GDM1 (cell line): ENCODE measurements at places on chromosomes 1 and 21.
A peak's percentile ranks its signal among the peaks of the same experiment; 100 is the strongest.

- no peak for DNase-seq
Measured at GRCh38 chr21:32309906-32310460, 11.3 kb downstream of the MRAP start.

DNA sequence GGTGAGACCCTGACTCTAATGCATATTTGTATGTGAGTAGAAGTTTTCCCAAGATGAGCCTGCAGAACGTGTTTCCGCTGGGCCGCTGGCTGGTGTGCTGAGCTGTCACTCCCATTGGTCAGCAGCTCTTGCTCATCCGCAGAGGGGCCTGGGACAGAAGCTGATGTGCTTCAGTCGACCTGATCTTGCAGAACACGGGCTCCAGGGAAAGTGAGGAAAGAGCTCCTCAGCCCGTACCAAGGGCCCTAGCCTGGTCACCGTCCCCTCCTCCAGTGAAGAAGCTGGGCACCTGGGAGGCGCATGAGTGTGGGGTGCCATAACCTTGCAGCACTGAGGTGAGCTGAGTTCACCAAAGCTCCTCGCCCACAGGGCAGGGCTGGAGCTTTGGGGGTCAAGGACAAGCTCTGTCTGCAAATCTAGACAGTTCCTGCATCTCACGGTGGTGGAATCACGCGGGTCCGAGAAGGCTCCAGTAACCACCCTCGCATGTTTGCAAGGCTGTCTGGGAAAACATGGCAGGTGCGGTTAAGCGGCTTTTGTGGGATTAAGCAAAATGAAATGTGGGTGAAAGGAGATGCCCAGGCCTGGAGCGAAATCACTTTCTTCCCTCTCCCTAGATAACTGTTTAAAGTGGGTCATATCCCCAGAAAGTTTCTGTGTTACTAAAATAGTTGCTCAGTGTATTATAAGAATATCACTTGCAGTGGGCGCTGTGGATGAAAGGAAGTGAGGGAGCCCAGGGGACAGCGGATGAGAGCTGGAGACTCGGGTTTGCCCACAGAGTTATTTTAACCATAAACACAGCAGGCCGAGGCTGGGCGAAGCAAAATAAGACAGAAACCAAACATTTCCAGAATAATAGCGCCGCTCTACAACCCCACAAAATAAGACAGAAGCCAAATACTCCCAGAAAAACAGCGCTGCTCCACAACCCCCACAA is 33.1 kb upstream of the LRRC3 start:
- no peak for DNase-seq

DNA sequence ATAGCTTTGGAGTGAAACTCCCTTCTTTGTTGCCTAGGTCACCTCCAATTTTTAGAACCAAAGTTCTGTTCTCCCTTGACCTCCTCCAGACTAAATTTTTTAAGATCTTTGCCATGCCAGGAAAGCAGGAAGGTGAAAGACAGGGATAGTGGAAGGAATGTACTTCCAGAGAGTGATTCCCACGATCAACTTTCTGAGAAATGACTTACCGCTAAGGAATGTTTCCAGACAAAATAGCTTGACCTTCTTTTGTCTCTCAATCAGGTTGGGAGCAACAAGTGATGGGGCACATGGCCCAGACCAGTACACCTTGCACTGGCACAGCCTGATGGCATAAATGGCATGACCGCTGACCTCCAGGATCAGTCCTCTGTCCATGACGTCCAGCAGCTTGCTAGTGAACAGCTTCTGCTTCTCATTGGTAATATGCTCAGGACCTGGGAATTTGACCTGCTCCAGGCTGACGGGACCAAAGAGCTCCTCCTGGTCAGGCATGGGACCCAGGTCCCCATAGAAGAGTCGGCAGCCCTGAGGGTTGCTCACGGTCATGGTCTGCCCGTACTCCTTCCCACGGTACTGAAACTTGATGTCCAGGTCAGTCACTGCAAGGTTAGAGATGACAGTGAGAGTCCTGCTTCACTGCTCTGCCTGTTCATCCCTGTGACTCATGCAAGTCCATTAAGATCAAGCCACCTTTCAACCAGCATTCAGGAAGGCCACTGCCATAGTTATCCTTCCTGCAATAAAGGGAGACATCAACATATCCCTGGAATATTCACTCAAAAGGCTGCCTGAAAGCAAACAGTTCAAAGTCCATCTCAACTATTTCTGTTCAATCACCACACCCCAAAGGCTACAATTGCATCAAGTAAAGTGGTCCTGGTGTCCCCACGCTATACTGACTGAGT is 6.2 kb upstream of the C1orf74 start:
- DNase-seq = no peak

DNA sequence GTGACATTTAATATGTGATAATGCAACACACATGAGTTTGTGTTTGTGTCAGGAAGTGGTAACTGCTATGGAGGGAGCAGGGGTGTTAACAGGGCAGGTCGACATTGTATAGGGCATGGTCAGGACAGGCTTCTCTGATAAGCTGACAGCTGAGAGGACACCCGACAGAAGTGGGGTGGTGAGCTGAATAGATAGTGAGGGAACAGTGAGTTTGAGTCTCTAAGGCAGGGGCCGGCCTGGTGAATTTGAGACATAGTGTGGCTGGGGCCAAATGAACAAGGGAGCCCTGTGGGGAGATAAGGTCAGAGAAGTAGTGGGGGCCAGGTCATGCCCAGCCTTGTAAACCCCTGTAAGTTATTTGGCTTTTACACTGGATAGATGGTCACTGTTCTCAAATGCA is 217.4 kb upstream of the KIAA0040 start:
- no peak for DNase-seq

DNA sequence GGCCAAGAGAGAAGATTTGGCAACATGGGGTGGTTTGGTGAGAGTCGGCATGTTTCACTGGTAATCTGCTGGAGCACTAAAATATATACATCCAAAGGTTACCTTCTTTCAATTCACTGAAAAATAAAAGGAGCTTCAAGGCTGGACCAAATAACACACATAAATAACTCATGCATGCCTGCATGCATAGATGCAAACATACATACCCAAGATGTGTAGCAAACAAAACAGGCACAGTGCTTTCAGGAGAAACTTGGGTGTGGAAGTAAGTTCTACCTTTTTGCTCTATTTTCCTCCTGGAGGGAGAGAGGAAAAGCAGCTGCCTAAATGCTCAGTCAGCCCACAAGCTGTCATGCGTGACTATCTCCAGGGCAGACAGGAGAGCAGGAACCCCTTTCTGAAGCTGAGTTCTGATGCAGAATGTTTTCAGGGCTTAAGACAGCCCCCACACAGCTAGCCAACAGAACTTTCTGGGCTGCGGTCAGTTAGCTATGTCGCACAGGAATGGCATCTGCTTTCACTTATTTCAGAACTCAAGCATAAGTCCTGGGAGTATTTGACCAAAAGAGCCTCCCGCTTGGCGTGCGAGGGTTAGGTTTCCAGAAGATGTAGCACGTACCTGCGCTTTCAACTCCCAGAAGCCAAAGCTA is 166.2 kb downstream of the TOMM20 start:
- peak; percentile 77 for DNase-seq

DNA sequence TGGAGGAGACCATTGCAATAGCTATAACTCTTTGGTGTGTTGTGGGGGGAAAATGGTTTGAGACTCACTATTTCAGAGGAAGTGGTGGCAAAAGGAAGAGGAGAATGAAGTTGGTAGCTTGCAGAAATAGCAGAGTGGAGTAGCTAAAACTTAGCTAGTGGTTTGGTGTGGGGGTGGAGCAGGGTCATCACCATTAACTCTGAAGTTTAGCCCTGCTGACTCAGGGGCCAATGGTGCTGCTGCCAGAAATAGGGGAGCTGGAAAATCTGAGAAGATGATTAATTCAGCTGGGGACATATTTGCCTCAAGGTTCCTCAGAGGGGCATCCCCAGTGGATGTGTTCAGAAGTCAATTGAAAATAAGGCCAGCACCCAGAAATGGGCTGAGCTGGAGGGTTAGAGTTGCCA is 65.4 kb downstream of the RUNX1 start:
- DNase-seq = peak; percentile 64

DNA sequence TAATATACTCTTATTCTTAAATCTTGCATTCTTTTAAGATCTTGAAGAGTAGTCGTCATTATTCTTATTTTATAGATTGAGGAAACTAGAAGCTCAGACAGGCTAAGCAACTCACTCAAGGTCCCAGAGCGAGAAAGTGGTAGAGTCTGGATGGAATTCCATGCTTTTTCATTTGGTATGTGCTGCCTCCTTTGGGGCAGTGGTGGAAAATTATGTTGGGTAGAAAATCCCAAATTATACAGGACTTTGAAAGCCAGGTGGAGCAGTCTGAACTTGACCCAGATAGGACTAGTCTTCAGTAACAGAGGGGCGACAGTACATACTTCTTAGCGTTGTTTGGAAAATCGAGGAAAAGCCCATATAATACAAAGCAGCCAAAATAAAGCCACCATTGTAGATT is 205.6 kb downstream of the ATG4C start:
- DNase-seq = no peak

GRCh38 chr1:162210196-162210595 is 140.7 kb downstream of the NOS1AP start:
- DNase-seq = no peak

DNA sequence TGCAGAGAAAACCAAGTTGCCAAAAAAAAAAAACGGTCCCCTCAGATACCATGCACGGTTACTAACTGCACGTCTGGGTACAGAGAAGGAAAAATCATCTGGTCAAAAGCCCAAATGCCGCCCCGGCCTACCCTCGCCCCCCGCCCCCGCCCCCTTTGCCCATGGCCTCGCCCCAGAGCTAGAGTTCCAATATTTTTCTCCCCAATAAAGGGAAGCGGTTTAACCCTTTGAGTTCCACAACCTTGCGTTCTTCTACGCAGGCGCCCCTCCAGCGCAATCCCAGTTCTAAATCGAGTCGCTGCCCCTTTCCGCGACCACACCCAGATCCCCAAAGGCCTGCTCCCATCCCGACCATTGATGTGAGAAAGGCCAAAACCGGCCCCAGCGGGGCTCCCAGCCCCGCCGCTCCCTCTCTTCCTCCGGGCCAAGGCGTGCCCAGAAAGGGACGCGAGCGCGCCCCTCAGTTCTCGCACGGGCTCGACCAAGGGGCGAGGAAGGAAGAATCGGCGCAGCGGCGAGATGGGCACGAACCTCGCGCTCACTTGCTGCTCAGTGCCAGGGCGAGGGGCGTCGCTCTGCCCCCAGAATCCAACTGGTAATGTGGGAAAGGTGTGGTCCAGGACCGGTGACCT is 797 bp downstream of the WDR47 start:
- DNase-seq = no peak

DNA sequence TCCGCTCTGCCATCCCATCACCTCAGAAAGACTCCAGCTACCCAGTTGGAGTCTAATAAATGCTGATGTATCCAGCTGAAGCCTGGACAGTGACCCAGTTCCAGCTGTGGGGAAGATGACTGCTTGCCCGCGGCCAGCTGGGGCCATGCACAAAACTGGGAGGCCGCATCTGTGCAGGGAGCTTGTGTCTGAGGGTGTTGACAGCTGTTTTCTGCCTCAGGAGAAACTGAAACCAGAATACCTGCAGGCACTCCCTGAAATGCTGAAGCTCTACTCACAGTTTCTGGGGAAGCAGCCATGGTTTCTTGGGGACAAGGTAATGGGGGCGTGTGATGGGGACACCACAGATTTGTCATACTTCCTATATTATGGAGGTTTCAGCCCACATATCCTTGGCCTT is 3.2 kb downstream of the GSTM2 start:
- no peak for DNase-seq

- DNase-seq = no peak
Measured at GRCh38 chr1:205792961-205793673, 17.8 kb upstream of the RAB29 start.

GRCh38 chr21:26280775-26281174 is 110.2 kb upstream of the APP start:
- DNase-seq = no peak

DNA sequence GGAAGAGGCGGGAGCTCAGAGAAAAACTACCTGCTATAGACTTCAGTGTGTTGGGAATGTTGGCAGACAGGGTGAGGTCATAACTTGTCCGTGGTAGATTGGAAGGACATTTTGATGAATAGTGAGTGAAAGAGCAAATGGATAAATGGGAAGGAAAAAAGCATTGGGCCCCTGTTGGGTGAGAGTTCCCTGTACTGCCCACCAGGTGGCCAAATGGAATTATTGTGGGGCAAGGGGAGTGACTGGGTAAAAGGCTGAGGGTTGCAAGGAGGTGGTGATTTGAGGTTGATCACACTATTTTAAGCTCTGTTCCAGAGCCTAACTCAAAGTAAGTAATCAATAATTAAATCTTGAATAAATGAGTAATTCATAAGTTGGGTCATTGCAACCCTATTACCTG is 60.4 kb downstream of the MRPS6 start:
- DNase-seq = no peak

DNA sequence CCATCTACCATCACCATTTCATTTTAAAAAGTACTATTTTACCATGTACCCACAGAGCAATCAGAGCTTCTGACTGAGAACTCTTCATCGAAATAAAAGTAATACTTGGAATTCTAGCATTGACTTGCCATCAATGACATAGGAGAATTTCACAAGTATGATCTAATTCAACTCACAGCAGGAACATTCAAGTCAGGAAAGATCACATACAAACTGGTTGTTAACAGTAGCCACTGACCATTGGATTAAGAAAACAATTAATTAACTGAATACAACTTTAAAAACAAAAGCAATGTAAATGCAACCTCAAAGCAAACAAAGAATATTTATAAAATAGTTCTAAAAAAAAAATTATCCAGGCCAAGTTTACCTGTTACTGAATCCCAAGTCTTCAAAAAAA is 18.8 kb downstream of the RNF115 start:
- DNase-seq = no peak

DNA sequence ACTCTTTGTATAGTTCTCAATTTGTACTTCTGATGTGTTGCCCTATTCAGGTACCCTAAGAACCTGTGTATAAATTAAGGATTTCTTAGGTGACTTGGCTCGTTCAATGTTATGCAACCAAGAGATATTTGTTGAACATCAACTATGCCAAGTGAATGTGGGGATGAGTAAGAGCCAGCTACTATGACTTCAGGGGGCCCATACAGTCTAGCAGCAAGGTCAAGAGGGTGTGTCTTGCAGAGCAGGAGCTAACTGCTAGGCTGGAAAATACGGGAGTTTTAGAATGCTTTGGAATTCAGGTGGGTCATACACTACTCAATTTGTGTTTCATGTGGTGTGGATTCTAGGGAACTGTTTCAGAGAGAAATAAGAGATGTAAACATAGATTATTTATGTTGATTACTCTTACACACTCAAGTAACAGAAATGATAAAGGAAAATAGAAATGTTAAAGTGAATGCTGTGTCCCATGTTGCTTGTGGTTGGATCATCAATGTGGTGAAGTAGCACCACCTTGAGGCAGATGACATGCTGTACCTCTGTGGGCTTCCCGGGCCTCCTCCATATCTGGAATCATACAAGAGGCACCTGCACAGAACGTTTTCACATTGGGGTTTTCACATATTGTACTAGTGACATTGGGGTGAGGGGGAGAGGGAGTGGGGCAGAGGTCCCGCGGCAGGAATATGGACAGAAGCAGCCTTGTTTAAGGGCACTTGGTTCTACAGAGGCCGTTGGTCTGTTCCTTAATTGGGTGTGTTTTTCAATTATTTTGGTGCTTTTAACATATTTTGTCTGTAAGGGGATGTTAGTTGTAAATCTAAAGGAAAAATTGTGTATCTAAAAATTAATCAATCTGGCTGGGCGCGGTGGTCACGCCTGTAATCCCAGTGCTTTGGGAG is 12.4 kb downstream of the ARPC5 start:
- peak; percentile 59 for DNase-seq

- peak; percentile 73 for DNase-seq
Measured at GRCh38 chr21:31559368-31560119, 99.9 kb upstream of the SOD1 start.

GRCh38 chr1:211066781-211067384 is 67.1 kb downstream of the KCNH1 start:
- DNase-seq = no peak

- DNase-seq = no peak
Measured at GRCh38 chr1:105137543-105138457, 1388.1 kb downstream of the AMY1C start.
